Activated CD8-positive, alpha-beta T cell treated with anti-CD3 and anti-CD28 coated beads for 36 hours (primary cell): ENCODE measurements at places on chromosomes 4 and X.

- DNase-seq = no peak
These were observed 46.6 kb downstream of the FAM193A start for GRCh38 chr4:2583092-2583491.

GRCh38 chr4:178090640-178091411 lies 648.6 kb upstream of the AGA start:
- no peak for DNase-seq

- DNase-seq = no peak
These were observed 227.8 kb downstream of the STIM2 start for GRCh38 chr4:27088491-27088890.

GRCh38 chrX:46325312-46325877 lies 219.8 kb downstream of the ZNF674 start:
- peak; percentile 72 for DNase-seq
